WERI-Rb-1 (cell line): ENCODE measurements at places on chromosomes 7 and 10.

GRCh38 chr10:93437086-93437945 is 44.8 kb downstream of the MYOF start:
- DNase-seq: no peak

- no peak for DNase-seq
Observed at GRCh38 chr7:37342688-37343471, 105.8 kb downstream of the ELMO1 start.

DNA sequence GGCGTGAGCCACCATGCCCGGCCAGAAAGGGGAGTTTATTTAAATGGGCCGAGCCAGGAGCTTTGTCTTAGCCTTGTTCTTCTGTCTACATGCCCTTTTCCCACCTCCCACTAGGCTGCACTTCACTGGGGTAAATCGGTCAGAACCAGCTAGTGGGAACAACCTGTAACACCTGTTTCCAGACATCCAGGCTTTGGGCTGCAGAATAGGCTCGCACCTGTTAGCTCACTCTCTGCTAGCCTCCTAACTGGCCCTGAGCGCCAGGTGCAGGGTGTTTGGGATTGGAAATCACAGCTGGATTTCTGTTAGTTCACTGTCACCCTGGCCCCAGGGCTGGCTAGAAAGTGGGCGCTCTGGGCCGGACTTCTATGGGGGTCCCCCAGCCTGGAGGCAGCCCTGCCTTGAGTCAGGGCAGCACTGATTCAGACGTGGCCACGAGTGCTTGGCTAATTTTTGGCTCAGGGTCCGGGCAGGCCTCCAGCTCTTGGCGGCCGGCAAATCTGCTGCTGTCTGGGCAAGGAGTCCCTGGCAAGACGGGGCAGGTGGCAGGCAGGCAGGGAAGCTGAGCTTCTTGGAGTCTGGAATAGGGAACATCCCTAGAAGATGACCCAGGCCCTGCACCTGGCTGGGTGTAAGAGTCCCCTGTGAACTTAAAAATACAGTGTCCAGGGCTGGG is 48.6 kb downstream of the GTF2IRD1 start:
- no peak for DNase-seq

DNA sequence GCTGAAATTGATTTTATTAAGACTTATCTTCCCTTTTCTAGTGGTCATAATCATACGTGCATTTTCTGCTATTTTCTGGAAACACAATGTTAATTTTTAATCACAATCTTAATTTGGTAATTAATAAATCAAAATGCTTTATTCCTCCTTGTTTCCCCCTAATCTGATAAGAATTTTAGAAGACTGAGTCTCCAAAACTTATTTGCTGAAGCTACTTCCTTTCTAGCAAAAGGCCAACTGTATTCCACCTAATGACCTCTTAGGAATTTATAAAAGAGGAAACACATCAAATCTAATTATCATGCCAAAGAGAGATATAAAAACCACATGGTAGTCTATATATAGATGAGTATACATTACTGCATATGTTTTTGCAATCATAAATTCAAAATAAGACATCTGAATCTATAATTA is 140.6 kb downstream of the GNAI1 start:
- DNase-seq: no peak

GRCh38 chr7:132380059-132380458 is 196.2 kb downstream of the PLXNA4 start:
- DNase-seq: no peak

- no peak for DNase-seq
Observed at GRCh38 chr7:24851786-24852185, 94.5 kb upstream of the GSDME start.

DNA sequence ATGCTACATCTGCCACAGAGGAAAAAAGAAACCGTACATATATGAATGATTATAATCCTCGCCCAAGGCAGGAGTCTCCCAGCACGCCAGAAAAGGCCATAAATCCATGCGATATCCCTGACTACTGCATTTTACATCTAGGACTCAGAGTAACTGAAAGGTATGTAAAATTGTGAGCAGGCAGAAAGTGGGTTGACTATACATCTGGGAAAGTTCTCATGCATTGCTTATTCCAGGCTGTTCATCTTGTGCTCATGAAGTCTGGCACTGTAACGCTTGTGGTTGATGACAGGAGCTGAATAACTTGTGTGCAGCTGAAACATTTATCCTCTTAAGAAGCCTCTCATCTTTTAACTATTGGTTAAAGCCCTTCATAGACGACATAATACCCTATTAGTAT is 193.4 kb upstream of the STEAP4 start:
- peak; percentile 16 for DNase-seq

DNA sequence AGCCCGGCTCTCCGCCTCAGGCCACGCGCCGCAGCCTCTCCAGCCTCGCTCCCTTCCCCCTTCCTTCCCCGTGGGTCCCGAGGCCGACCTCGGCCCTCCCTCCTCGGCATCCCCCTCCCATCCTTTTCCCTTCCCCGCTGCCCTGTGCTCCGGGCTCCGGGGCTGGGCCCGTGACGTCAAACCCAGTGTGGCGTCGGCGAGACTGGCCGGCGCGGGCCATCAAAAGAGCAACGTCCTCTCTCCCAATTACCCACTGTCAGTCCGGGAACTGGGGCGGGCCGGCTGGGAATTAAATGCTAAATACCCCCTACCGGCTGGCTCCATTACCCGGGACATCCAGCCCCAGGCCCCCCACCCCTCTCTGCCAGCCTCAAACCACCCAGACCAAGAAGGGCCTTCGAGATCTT is 2.6 kb upstream of the GATA3 start:
- no peak for DNase-seq

- no peak for DNase-seq
Observed at GRCh38 chr10:21512573-21513404, 12.7 kb downstream of the SKIDA1 start.
